ENCODE measurements at places on chromosomes 1 and 21.

- no peak for DNase-seq
These were observed 41.9 kb downstream of the RCSD1 start for GRCh38 chr1:167671727-167672511.

- no peak for DNase-seq
These were observed 235.0 kb upstream of the JUN start for GRCh38 chr1:59018860-59019259.

DNA sequence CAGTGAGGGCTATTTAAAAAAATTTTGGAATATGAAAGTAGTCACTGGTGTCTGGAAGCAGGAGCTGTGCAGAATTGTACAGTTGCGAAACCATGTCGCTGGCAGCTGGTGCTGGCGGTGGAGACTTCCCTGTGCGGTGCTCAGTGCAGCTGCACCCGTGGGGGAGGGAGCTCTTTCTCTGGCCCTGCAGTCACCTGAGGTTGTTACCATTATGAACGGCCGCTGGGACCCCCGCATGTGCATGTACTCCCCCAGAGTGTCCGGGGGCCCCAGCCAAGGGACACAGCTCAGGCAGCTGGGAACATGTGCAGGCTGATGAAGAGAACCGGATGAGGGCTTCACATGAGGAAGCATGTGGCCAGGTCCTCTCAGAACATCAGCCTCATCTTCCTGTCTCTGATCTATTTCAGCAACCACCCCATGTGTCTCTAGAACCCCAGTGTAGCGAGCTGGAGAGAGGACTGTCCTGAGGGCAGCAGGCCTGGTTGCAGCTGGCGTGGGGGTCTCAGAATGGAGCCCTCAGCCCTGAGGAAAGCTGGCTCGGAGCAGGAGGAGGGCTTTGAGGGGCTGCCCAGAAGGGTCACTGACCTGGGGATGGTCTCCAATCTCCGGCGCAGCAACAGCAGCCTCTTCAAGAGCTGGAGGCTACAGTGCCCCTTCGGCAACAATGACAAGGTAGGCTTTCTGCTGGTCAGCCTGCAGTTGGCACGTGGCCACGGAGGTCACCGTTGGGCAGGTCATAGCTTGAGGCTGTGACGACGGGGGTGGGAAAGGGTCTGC is at the start of gene TRPM2:
TRPM2 (plus strand) TSS at position 431 of the 780 bp plus-strand sequence; CDS start at position 511, 80 bp downstream.
- DNase-seq: no peak

- no peak for DNase-seq
These were observed 920 bp downstream of the MTHFR start for GRCh38 chr1:11804666-11805421.

DNA sequence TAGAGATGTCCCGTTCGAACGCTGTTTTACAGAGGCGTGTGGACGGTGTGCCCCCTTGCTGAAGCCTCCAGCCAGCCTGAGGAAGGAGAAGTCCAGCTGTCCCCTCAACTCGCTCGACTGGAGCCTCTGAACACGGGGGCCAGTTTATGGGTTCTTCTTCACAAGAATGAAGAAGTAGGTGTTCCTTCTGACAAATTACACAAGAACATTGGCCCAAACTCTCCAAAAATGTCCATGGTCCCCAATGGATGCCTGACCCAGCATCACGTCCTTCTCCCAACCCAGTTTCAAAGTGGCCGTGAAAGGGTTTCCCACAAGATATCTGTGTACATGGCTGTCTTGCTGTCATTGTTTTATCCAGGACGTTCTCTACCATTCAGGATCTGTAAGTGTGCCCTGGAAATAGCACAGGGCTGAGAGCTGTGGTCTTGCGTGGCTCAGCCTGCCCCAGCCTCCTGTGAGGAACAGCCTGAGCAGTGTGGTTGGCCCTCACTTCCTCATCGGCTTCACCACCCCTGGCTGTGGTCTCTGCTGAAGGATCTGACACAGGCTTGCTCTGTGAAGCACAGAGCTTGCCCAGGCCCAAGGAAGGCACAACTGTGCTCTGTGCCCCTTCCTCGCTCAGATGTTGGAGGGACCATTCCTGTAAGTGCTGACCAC is 1.0 kb upstream of the S100B start:
- no peak for DNase-seq

DNA sequence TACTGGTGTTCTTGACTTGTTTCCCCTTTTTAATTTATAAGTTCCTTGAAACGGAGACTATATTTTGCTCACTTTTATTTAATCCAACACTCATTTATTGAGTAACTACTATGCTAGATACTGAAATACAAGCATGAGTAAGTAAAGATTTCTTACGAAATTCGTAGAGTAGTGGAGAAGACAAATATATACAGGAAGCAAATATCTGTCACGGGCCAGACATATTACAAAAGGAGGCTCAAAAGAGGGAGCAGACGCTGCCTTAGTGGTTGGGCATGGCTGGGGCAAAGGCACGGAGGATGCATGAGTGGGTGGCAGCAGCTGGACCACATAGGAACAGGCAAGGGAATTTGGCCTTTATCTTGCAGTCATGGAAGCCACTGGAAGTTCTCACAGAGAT is 6.8 kb downstream of the NCF2 start:
- no peak for DNase-seq

DNA sequence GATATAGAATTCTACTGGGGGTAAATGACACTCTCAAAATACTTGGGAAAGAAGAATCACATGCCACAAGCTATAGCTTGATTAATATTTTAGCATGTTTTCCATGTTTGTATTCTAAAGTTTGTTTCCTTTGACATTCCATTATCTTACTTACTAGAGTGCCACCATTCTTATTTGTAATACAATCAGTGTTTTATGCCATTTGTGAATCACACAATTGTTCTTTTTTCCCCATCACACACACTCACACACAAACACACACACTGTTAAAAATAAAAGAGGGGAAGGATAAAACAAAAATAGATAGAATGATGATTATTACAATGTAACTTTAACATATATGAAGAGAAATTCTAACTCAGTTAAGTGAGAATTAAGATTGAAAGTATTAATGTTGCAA is 16.0 kb upstream of the TEKT2 start:
- no peak for DNase-seq

DNA sequence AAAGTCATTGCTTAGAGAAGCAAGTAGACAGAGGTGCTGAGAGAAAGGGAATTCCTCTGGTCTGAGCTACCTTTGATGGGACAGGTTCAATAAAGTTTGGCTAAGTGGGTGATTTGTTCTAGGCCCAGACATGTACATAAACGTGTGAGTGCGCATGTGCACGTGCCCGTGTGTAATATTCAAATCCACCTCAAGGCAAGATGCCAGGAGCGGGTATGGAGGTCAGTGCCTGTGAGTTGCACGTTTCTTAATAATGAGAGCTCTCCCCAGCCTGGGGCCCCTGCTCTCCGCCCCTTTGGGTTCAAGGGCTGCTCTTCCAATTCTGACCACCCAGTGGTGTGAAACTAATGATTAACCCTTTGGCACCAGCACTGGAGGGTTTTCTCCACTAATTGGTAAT is 53.8 kb upstream of the LMO4 start:
- DNase-seq: no peak

- DNase-seq: no peak
These were observed 148.9 kb upstream of the ZNF648 start for GRCh38 chr1:182210417-182210816.

GRCh38 chr1:27868556-27868931 is 3.8 kb upstream of the THEMIS2 start:
- no peak for DNase-seq

- no peak for DNase-seq
These were observed 148.0 kb downstream of the ROR1 start for GRCh38 chr1:63921802-63922201.

DNA sequence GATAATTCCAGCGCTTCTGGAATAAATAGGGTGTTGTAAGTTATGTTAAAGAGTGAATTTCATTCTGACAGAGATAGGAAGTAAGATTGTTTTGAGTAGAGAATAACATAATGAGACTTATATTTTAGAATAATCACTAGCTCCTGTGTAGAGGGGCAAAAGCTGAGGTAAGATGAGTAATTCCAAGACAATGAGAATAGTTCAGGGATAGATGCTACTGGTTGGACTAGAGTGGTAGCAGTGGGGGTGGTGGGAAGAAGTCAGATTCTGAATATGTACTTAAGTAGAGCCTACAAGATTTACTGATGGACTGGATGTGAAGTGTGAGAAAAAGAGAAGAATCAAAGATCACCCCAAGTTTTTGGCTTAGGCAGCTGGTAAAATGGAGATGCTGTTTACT is 23.3 kb upstream of the MOV10 start:
- no peak for DNase-seq

GRCh38 chr1:225700164-225700821 is 47.4 kb upstream of the ENAH start:
- no peak for DNase-seq

GRCh38 chr1:170133766-170134495 is 11.8 kb upstream of the NTMT2 start:
- no peak for DNase-seq

DNA sequence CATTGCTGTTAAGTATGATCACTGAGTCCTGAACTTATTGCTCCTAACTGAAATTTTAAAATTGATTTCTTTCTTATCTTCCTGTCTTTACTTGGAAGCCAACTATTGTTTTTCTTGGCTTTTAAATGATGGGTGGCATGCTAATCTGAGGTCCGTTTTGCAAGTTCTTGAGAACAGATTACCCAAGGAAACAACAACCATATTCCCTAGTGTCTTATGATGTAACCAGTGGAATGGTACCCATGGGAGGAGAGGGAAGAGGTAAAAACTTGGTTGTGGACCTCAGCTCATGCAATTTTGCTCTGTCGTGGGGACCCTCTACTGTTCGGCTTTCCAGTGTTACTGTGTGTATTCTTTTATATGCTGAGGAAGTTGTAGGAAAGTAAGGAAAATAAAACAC is 454.8 kb upstream of the ADAMTS5 start:
- DNase-seq: no peak

Measured in cortex of kidney (tissue), 1 donor.